ENCODE measurements at places on chromosomes 4 and X.

GRCh38 chr4:41709844-41710481 lies 38.6 kb downstream of the PHOX2B start:
- no peak for DNase-seq

- no peak for DNase-seq
These were observed 434.6 kb downstream of the PCDH11X start for GRCh38 chrX:92213786-92214185.

DNA sequence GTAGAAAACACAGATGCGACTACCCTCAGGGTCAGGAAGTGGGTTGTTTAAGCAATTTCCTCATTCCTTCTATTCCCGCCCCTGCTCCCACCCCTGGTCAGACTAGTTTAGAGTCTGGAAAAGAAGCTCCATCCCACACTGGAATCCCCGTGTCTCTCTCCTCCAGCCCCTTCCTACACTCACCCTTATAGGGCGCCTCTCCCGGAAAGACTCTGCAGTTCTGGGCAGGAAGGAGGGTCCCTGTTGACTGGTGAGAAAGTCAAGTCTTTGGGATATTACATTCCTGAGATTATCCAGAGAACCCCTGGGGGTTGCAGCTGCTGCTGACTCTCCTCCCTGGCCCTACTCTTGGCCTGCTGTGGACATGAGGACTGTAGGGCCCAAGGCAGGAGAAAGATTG lies 11.9 kb downstream of the STARD8 start:
- no peak for DNase-seq

- DNase-seq = no peak
These were observed 3.8 kb upstream of the RPS6KA3 start for GRCh38 chrX:20270562-20270890.

DNA sequence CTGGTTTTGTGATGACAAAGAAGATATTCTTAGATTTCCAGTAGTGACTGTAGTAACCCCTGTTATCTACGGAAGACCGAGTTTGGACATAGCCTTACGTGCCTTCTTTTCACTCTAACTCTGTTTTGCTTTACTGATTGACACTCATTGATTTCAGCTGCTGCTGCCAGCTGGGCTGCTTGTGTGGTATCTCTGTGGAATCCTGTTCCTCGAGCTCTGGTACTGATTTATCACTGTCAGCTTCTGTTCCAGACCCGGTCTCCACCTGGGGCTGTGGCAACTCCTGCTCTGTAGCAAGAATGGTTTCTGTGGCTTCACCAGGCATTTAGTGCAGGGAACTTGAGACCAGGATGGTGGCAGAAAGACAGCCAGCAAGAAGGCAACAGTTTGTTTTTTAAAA lies 24.6 kb upstream of the LAP3 start:
- DNase-seq = no peak

GRCh38 chrX:48896611-48897011 lies 957 bp downstream of the TIMM17B start:
- no peak for DNase-seq

GRCh38 chr4:16205298-16206164 lies 20.7 kb downstream of the TAPT1 start:
- no peak for DNase-seq

GRCh38 chr4:86481440-86481839 lies 112.7 kb upstream of the PTPN13 start:
- DNase-seq = no peak

GRCh38 chr4:121185960-121186359 lies 21.8 kb upstream of the TNIP3 start:
- no peak for DNase-seq

- no peak for DNase-seq
These were observed 9.7 kb upstream of the CDKN2AIP start for GRCh38 chr4:183434666-183435190.

DNA sequence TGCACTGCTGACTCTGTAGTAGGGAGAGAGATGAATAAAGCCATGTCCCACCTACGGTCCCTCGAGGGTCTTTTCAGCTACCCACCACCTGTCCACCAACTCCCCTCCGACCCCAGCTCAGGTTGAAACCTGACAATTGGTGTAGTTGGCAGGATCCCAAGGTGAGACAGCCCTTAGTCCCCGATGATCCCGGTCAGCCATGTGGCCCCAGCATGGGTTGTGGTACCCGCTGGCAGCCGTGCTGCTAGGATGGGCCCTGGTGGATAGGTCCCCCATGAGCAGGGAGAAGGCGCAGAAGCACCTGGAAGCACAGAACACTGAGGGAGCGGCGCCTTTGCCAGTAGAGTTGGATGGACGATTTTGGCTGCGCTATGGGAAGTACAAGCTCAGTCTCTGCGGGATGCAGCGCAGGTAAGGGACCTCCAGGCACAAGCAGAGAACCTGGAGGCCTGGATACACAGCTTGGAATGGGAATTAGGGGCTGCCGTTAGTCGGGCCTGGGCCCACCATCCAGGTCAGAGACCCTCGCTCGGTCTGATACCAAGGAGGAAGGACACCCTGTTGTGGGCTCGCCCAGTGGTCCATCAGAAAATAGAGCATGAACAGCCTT lies 694.6 kb upstream of the AGA start:
- no peak for DNase-seq

GRCh38 chr4:47784222-47784621 lies 53.6 kb downstream of the CORIN start:
- DNase-seq = no peak

- DNase-seq = no peak
These were observed 10.4 kb downstream of the CASK start for GRCh38 chrX:41912923-41913322.

DNA sequence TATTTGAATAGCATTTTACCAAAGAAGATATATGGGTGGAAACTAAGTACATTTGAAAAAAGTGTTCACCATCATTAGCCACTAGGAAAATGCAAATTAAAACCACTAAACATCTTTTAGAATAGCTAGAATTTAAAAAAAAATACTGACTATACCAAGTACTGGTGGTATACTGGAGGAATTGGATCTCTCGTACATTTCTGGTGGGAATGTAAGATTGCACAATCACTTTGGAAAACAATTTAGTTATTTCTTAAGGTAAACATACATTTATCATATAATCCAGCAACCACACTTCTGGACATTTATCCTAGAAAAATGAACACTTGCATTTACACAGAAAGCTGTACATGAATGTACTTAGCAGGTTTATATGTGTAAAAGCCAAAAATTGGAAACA lies 303.5 kb downstream of the MID1IP1 start:
- DNase-seq = no peak

GRCh38 chr4:8303485-8304281 lies 34.1 kb downstream of the HTRA3 start:
- DNase-seq = no peak

GRCh38 chrX:41558531-41558930 lies 111.4 kb downstream of the NYX start:
- DNase-seq = no peak

DNA sequence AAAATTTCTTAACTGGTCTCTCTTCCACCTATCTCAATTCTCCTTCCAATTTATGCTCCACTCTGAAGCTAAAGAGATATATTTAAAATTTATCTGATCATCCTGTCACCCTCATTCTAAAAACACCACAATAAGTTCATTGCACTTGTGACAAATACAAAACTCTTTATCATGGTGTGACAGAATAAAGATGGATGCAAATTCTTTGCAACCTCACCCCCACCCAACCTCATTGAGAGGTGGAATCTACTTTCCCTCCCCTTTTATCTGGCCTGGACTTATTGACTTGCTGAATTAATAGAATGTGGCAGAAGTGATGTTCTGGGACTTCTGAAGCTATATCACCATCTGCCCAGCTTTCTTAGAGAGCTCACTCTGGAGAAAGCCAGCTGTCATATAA lies 46.5 kb downstream of the IDS start:
- no peak for DNase-seq

DNA sequence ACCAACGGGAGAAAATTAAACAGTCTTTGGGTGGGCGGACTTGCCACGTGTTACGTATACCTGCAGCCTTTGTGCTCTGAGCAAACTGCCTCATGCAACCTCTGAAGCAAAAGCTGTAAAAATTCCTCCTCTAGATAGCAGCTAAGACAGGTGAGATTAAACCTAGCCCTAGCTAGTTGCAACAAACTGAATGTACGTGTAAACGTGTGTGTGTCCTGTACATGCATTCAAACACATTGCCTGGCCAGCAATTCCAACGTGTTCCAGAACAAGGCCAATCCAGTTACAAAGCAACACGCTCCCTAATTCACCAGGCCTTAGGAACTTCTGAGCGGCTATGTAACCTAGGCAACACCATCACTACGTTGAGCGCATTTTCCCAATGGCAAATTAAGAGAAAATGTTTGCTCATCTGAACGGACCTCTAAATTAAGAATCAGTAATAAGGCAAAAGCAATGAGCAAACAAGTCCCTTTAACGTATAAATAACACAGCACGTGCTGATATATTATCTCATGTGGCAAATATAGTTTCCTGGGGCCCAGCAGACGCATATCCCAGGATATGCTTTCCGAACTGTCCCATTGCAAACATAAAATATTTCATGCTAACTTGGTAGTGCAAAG lies 792 bp downstream of the PPID start:
- DNase-seq = no peak

DNA sequence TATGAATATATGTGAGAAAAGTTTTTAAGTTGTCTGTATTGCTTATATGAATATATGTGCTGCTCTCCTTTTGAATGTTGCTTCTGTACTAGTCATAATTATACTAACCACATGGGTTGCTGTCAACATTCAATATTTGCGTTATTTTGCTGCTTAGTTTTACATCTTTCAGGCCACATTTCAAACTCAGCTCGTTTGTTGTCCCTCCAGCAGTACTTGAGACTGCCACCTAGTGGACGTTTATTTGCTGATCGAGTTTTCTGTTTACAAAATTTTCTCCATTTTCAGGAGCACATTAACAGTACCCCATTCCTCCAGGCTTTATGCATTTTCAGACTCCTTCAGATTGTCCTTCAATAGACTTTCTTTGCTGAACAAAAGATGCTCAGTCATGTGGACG lies 75.8 kb downstream of the NUDT11 start:
- no peak for DNase-seq

GRCh38 chrX:140495739-140496138 lies 9.1 kb downstream of the SOX3 start:
- DNase-seq = no peak

GRCh38 chrX:72572248-72573157 lies at the start of gene HDAC8:
Gene HDAC8, minus strand, starts transcription at chrX:72572843. Its CDS starts 82 bp downstream, at chrX:72572761.
- no peak for DNase-seq

DNA sequence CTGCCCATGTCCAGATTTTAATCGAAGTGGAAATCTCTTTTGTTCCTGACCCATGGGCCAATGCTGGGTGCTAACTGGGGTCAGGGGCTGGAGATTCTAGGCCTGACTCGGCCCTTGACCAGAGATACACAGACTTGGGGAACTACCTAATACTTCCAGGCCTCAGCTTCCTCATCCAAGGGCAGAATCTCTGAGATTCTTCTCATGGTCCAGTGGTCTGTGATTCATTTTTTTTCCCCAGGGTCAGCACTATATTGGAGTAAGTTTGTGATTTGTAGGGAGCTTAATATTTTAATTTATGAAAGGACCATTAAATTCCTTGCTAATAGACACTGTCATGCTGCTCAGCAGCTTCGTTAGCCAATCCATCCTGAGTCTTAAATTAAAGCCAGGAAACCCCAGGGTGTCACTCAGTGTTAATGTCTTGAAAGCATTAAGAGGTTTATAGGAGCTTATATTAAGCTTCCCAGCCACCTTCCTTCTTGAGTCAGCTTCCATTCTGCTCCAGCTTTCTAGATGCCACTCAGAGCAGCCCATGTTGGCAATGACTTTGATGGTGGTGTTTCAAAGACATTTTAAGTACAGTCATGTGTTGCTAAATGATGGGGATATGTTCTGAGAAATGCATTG lies 27.0 kb upstream of the PROM1 start:
- no peak for DNase-seq

DNA sequence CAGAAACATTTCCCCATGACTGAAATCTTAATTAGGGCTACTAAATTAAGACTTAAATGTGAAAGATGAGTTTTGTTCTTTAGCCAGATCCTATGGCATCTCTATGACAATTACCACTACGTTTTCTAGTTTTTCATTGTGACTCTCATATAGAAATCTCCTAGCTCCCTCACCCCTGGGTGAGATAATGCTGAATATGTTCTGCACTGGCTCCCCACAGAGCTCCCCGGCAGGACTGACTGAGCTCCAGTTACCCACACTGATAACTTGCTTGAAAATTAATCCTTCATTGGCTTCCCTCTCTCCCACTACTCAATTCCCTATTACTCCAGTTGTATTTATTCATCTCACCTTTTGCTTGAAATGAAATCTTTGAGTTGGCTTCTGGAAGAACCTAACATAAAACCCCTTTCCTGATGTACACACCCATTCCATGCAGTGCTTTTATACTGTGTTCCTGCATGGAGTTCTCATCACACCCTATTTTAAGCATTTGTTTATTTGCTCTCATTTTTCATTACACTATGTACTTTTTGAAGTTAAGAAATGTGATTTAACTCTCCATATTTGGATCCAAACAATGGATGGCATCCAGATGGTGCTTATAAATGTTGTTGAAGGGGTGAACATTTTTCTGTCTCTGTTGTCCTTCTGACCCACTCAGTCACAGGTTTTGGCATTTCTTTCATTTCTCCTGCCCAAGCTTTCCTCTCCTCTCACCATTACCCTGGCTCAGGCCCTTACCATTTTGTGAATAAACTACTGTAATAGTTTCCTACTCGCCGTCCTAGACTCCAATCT lies 623.4 kb downstream of the SPRY1 start:
- DNase-seq = no peak

DNA sequence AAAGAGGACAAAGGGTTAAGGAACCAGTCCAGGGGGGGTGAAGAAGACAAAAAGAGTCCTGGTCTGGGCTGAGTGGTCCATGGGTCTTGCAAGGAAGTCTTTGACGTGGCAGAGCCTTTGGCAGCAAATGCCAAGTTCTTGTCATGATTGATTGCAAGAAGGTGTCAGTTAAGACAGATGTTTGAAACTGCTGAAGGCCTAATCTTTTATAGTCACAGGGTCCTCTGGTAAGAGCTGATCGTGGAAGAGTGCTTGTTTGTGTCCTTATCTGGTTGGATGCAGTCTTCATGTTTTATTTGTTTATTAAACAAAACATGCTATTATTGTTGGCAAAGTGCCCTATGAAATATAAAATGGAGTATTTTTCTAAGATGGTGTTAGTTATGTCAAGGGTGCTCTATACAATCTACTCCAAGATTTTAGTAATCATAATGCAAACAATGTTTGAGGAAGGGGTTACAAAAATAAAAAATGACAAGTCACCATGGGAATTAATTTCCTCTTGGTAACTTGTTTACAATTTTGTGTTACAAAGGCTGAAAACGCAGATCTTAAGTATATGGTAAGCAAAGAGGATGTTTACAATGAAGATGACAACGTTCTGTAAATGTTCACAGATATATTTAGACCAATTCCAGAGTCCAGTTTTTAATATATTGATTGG lies 85.9 kb downstream of the MAGED4 start:
- DNase-seq = no peak

Measured in activated T-cell treated with anti-CD3 and anti-CD28 coated beads, Interleukin-2, amount 50 U/mL, for 4 hours (primary cell).